Fibroblast of lung (primary cell): ENCODE measurements at places on chromosomes 11 and 22. TPM values are rescaled to one million over a fixed set of nuclear protein-coding genes. Genes with fewer than 3 reads are reported as not detected.
A peak's percentile ranks its signal among the peaks of the same experiment; 100 is the strongest.

Gene PRG3
- polyA plus RNA-seq = not detected in 2 replicates

Gene CDC42BPG
- 0.02 and 0.03 TPM in 2 replicates for polyA plus RNA-seq

Gene CABP4
- polyA plus RNA-seq = not detected in 2 replicates

DNA sequence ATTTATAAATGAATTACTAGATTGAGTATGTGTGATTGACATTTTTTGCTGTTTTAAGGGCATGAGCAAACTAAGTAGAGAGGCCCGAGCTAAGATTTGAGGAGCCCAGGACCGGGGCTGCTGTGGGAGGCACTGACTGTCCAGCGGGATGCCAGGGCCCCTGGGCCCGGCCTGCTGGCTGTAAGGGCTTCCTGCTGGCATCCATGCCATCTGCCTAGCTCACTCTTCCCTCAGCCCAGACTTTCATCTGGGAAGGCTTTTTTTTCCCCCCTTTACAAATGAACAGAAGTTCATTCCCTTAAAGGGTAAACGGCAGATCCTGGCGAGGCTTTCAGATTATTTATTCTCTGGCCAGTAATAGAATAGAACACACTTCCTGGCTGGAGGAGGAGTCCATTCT, 16.0 kb upstream of the TP53I11 start:
- H3K27me3 ChIP-seq = peaks cover 17% of the 10 kb centered on the region
- H3K4me3 ChIP-seq = no peak overlapping the region
- H3K27ac ChIP-seq = no peak overlapping the region
- no peaks in the 10 kb centered on the region for H3K36me3 ChIP-seq
- no peak for DNase-seq

- H3K27me3 ChIP-seq = no peaks in the 10 kb centered on the region
- DNase-seq = no peak
- peak overlapping the region; percentile 15 for H3K4me3 ChIP-seq
- H3K36me3 ChIP-seq = no peaks in the 10 kb centered on the region
- H3K4me1 ChIP-seq = peaks cover 7% of the 10 kb centered on the region
Observed at GRCh38 chr11:11860103-11860979, 18.6 kb downstream of the USP47 start.

DNA sequence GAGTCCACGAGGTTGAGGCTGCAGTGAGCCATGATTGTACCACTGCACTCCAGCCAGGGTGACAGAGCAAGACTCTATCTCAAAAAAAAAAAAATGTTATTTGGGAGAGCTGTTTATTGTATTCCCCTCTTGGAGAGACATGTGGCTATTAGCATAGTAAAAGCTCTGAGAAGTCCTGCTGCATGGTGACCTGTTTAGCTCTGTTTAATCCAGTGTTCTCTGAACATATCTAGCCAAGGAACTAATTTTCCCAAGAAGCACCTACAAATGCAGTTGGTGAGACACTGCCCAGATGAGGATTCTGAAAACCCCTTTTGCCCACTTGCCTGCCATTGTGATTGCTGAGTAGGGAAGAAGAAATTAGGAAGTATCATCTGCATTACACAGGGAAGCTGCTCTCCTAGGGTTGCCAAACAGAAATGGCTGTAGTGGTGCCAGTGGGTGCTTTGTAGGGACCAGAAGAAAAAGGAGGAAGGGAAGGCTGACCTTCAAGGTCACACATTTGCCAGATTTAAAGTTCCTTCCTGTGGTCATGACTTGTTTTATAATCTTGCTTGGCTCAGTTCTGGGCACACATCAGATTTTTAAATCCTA, 15.7 kb downstream of the TIMP3 start:
- H3K36me3 ChIP-seq = no peaks in the 10 kb centered on the region
- no peak overlapping the region for H3K27ac ChIP-seq
- H3K27me3 ChIP-seq = no peaks in the 10 kb centered on the region
